ENCODE measurements at places on chromosomes 7 and 10.
A peak's percentile ranks its signal among the peaks of the same experiment; 100 is the strongest.

- DNase-seq, result peak; percentile 67
These were observed 21.6 kb downstream of the DNTT start for GRCh38 chr10:96325719-96326373.

- DNase-seq, result no peak
These were observed 187.5 kb downstream of the GRID1 start for GRCh38 chr10:86179153-86179524.

DNA sequence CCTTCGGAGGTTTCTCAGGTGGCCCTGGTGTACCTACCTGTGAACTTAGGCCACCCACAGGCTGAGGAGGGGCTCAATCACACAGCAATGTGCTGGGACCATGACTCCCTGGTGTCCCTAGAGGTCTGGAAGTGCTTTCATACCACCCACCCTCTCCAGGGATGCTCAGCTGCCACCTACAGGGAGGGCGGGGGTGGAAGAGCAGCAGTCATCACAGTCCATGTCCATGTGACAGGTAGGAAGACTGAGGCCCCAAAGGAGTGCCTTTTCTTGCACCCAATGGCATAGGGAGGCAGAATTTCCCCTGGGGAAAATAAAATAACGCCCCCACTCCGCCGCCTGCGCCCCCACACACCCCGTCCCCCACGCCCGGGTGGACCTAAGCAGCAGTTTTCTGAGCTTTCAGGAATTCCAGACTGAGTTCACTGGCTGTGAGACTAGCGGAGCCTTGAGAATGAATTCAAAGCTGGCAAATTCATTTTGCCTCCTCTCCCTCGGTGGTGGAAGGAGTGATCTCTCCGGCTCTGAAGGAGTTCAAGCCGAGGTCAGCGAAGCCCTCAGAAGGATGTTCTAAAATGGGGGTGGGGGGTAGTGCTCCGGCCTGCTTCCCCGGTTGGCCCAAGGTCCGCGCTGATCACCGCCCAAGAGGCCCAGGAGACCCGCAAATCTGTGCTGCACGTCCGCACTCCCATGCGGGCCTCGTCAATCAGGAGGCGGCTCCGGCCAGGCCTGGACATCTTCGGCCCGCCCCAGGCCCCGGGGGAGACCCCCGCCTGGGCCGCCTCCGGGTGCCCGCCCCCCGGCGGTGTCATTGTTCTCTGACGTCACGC lies 2.1 kb upstream of the ZMIZ1 start:
- DNase-seq, result peak; percentile 81

- DNase-seq, result peak; percentile 48
These were observed 85.2 kb downstream of the VTI1A start for GRCh38 chr10:112532189-112532588.

DNA sequence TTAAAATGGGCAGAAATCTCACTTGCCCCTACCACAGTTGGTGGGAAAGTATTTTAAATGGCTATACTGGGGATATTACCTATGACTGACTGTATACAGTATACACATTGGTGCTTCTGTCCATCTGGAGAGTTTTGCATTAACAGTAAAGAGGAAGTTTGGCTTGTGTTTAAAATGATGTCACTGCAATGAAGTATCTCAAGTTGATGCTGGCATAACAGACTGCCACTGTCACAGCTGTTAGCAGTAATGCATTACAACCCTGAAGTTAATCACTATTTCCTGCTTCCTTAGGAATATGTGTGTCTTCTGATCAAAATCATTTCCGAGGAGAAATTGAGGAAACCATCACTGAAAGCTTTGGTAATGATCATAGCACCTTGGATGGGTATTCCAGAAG lies 1.9 kb downstream of the DKK1 start:
- no peak for DNase-seq

GRCh38 chr10:29600821-29601220 lies 34.0 kb downstream of the SVIL start:
- DNase-seq, result no peak

GRCh38 chr7:82388138-82388537 lies 55.4 kb downstream of the CACNA2D1 start:
- no peak for DNase-seq

- no peak for DNase-seq
These were observed 93.0 kb downstream of the EBF3 start for GRCh38 chr10:129870961-129871621.

GRCh38 chr7:101390901-101391301 lies 28.2 kb downstream of the COL26A1 start:
- peak; percentile 81 for DNase-seq

GRCh38 chr7:21927693-21928092 lies 18.0 kb downstream of the CDCA7L start:
- no peak for DNase-seq

- no peak for DNase-seq
These were observed 15.8 kb downstream of the CUL1 start for GRCh38 chr7:148714498-148714897.

GRCh38 chr7:78178319-78178718 lies 379.7 kb downstream of the PHTF2 start:
- DNase-seq, result no peak

DNA sequence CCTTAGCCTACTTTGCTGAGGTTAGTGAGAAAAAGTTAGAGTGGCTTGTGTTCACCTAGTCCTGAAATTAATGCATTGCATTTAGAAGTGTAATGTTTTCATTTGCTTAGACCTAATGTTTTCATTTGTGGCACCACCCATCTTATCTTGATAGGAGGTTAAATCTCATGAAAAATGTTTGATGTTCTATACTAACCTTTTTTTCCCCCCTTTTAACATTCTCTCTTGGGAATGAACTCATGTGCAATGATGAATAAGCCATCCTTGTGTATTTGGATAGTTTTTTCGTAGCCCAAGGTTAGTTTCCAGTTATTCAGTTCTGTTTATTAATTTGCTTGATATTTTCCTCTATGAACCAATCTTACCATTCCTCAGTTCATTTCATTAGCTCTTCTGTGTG lies 2.8 kb downstream of the FHIP2A start:
- no peak for DNase-seq

- DNase-seq, result peak; percentile 24
These were observed 1.0 kb downstream of the CACNA2D1 start for GRCh38 chr7:82442492-82443035.

Data from GM20000 (cell line).